ENCODE measurements at places on chromosomes 3 and 15. TPM values are rescaled to one million over a fixed set of nuclear protein-coding genes. Genes with fewer than 3 reads are reported as not detected.

- no peak for DNase-seq
Observed at GRCh38 chr3:108338901-108339545, 42.7 kb downstream of the HHLA2 start.

The LHFPL4 gene
- not detected for polyA plus RNA-seq

- DNase-seq, result no peak
Observed at GRCh38 chr15:72907733-72908132, 124.2 kb upstream of the ADPGK start.

DNA sequence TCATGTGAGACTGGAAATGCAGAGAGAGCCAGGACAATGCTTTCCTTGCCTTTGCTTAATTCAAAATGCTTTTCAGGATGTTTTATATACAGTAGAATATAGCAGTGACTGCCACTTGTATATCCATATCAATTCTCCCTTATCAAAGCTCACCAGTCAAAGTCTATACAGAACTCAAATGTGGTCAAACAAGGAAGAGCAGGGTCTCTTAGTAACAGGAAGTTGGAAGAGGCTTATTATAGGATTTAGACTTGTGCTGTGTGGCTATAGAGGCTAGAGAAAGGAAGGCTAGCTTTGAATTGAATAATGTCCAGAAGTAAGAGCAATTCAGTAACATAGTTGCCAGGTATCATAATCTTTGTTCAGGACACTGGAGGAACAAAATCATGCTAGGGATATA, 4.4 kb upstream of the SI start:
- no peak for DNase-seq

The SOX2 gene
- not detected for polyA plus RNA-seq

GRCh38 chr15:51186891-51187290, 92.2 kb upstream of the TNFAIP8L3 start:
- DNase-seq, result no peak

DNA sequence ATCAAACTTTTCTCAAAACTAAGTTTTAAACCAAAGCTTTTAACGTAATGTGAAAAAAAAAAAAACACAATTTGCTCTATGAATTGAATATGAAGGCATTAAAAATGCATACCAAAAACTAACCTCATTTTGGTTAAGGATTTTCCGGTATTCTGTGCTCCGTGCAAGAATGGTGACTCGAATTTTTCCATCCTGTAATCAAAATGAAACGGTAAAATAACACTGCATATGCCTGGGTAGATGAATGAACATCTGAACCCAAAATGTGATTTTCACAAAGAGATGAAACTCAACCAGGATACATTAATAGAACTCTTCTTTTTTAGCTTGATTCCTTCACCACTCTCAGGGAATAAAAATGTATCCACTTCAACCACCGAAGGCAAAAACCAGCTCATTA, 26.2 kb downstream of the EOGT start:
- no peak for DNase-seq

DNA sequence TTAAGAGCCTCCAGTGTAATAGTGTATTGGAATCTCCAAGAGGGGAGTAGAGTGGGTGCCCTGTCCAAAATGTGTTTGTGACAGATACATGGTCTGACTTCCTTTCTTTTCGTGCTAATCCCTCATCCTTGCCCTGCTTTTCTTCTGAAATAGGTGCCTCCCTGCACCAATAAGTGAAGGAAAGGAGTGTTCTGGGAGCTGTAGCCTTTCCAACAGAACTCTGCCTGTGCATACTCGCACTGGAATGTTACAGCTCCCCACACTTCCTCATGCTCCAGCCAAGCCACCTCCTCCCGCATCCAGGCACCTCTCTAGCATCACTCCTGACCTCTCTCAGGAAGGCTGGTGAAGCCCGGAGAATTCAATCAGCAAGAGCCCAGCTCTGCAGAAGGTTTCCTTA, 478.0 kb downstream of the GABRG3 start:
- no peak for DNase-seq

DNA sequence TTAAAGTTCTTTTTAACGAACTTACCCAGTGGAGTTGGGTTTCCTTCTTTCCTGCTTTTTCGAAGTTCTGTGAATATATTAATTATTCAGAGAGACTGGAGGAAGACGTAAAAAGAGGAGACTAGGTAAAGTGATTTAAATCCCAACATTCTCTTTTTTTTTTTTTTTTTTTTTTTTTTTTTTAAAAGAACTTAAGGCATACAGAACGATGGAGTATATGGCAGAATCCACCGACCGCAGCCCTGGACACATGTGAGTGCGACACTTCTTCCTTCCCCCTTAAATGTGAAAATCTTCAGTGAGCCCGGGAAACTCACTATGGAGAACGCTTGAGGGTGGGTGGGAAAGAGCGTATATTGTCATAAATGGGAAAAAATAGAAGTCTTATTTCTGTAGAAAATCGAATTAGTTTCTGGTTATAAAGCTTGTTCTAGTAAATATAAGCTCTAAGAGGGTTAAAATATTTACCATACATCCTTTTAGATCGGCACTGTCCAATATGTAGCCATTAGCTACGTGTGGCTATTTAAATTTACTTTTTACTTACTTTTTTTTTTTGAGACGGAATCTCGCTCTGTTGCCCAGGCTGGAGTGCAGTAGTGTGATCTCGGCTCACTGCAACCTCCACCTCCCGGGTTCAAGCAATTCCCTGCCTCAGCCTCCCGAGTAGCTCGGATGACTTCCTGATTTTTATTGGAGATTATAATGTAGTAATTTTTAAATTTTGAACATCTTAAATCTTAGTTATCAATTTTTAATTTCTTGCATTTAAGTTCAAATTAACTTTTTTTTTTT, 892 bp downstream of the NMD3 start:
- DNase-seq, result no peak

DNA sequence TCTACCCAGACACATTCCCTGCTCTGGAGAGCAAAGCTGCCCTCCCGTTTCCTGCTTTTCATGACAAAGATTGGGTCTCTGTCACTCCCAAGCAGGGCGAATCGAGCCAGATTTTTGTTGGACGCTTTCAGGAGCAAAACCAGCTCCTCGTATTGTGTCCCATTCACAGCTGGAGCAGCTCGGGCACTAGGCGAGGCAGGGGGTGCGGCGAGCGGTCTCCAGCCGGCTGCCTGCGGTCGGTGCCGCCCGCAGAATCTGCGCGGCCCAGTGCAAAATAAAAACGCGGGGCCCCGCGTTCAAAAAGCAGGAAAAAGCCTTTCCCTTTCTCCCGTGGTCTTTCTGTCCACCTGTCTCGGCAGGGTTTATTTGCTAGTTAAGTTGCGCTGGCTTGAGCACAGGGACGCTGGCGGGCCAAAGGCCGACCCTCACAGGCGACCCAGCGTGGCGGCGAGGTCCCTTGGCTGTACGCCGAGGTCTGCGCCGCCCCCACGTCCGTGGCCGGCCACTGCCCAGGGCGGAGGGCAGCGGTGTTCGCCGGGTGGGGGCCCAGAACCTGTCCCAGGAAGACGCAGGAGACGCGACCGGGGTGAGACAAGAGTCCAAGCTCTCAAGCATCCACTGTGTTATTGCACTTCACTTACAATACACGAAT, 71.2 kb downstream of the CYP19A1 start:
- DNase-seq, result no peak

The AHSG gene
- not detected for polyA plus RNA-seq

DNA sequence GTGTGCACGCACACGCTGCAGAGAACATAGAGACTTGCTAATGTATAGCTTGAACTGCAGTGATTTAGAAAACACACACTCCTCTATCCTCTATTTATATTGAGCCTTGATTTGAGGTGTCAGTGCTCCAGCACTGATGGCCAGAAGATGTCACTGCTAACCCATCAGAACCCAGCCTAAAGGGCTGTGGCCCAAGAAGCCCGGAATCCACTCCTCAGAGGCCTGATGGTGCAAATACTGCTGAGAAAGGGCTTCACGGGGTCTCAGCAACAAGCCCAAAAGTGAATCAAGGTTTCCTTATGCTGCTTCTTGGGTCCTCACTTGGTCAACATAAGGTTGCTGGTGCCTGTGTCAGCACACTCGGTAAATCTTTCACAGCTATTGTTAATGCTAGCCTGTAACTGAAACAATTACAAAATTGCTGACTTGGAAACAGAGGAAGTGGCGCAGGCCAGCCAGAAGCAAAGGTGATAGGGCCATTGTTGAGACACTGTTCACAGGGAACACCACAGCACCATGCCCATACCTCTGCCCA, 60.3 kb downstream of the HEG1 start:
- no peak for DNase-seq

The PRTG gene
- polyA plus RNA-seq, result 1.1 TPM

The ZNF592 gene
- 6.9 TPM for polyA plus RNA-seq

DNA sequence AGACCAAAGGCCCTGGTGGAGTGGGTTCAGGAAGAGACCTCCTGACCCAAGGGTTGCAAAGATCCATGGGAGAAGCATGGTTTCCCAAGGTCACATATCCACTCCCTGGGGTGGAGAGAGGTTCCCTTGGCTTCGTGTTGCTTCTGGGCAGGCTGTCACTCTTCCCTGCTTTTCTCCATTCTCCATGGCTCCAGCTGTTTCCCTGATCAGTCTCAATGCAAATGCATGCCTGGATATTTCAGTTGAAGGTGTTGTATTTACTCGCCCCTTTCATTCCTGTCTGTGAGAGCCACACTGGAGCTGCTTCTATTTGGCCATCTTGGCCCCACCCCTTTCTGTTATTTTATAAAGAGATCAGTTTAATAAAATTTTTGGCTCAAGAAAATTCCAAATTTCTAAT, 95.0 kb upstream of the PLSCR4 start:
- no peak for DNase-seq

DNA sequence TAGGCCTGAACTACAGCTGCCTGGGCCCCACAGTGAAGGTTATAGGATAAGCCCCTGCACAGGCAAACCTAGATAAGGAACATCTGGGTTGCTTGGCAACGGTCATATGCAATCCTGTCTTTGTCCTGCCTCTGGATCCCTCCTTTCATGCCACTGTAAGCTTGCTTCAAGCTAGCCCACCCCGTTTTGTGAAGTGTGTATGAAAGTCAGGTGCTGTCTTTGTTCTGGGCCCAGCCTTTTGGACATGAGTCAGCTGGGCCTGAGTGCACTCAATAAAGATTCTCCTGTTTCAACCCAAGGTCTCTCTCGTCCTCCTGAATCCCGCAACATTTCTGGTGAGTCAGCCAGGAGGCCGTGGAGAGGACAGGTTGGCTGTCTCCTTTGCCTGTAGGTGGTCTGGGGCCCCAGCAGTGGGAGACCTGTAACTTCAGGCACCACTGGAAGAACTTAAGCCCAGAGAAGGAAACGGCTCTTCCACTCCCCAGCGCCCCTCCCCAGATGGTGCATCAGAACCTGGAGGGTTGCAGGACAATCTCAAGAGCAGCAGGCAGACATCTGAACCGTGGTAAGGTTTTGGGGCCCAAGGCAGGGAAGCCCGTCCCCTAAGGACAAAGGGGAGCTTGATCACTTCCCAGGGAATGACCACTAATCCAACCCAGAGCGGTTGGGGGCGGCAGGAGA, 8.3 kb upstream of the SLC9C1 start:
- DNase-seq, result no peak

GRCh38 chr3:119258915-119259314, 18.2 kb upstream of the B4GALT4 start:
- no peak for DNase-seq

The GPR87 gene
- polyA plus RNA-seq, result not detected

- no peak for DNase-seq
Observed at GRCh38 chr15:94487635-94488034, 256.3 kb downstream of the MCTP2 start.

The ADAMTSL3 gene
- polyA plus RNA-seq, result not detected

The MED12L gene
- 0.06 TPM for polyA plus RNA-seq

The AGBL1 gene
- polyA plus RNA-seq, result not detected

GRCh38 chr3:150757364-150757763, 5.6 kb downstream of the SIAH2 start:
- no peak for DNase-seq

- no peak for DNase-seq
Observed at GRCh38 chr15:89087161-89087829, 961 bp upstream of the ABHD2 start.

DNA sequence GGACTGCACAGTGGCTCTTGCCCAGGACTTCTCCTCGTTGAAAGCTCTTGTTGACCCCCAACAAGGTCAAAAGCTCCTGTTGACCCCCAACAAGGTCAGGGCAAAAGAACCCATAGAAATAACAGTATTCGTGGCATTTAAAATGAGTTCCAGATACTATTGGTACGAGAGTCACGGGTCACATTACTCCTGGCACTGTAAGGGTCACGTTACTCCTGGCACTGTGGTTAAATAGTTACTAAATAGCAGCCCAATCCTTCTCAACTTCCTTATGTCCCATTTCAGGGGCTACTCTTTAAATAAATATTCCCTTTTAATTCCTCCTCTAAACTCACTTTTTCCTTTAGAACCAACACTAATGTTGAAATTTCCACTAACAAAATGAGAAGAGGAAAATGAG, 18.2 kb upstream of the ADCY5 start:
- DNase-seq, result no peak

GRCh38 chr15:80977627-80978036, 12.0 kb downstream of the MESD start:
- DNase-seq, result no peak

DNA sequence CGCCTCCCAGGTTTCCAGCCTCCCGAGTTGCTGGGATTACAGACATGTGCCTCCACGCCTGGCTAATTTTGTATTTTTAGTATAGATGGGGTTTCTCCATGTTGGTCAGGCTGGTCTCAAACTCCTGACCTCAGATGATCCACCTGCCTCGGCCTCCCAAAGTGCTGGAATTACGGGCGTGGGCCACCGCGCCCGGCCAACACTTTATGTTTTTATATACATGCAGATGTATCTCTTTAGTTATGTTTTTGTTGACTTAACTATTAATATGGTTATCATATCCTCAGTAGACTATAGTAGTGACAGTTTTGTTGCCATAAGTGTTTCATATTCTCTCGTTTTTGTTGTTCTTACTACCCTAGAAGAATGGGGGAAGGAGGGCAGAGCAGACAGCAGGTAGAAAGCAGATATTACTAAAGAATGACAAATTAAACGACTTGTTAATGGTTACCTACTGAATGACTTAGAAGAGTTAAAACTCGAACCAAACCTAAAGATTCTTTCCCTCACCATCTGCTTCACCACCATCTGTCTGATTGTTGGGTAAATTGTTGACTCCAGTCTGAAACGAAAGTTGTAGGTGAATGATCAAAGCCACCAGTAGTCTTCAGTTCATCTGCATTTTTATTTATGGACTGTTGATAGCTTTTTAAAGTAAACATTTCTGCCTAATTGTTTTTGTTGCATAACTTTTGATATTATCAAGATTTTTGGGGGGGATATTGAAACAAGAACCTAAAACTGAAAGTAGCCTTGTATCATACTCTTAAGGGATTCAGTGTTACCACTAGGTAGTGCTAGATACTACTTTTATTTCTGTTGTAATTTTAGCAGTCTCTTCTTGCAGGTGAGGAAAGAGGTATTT, 89.3 kb downstream of the RASA2 start:
- DNase-seq, result no peak

The PLD1 gene
- polyA plus RNA-seq, result 10.5 TPM

DNA sequence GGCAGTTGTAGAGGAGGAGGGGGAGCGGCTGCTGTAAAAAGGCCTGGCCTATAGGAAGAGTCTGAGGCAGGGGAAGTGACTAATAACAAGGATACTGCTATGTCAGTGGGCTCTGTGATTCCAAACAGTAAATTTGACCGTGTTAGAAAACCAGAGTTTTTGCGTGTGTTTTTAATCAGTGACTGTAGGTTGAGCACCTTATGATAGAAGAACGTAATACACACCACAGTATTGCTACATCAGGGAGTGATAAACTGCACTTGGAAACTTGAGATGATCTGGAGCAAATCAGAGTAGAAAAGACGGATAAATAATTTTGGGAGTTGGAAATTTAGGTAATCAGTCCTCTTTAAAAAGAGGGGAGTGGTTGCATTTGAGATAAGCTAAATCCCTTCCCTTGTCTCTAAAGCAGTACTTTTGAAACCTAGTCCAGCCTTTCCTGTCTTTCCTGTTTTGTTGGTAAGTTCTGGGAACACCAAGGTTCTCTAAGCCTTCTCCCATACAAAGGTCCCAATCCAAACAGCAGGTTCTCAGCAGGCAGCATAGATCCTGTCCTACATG, 130.5 kb upstream of the NR2E3 start:
- peak; percentile 47 for DNase-seq

Data from BJ (cell line).